Mesendoderm (in vitro differentiated cells): ENCODE measurements at places on chromosomes 13 and 19.

DNA sequence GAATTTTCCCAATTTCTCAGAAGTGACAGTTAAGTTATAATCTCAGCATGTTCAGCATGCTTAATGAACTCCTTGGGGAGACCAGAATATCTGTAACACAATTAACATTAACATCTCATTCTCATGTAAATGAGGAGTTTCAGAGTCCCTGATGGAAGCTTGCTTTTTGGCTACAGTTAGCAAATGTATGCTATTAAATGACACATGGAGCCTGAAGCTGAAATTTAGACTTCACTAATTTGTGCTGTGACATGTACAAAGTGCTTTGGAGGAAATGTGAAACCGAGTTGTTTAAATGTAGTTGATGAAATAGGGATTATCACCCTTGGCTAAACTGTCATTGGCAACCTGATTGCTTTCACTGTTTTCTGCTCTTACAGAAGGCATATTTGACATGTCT lies 2265.1 kb upstream of the PCDH20 start:
- DNase-seq = peak; percentile 39

GRCh38 chr13:109867766-109868165 lies 81.4 kb upstream of the IRS2 start:
- DNase-seq = no peak

GRCh38 chr19:49861107-49861506 lies 6.3 kb downstream of the PNKP start:
- DNase-seq = no peak

- no peak for DNase-seq
These were observed 9.5 kb downstream of the ZNF30 start for GRCh38 chr19:34936184-34936583.

DNA sequence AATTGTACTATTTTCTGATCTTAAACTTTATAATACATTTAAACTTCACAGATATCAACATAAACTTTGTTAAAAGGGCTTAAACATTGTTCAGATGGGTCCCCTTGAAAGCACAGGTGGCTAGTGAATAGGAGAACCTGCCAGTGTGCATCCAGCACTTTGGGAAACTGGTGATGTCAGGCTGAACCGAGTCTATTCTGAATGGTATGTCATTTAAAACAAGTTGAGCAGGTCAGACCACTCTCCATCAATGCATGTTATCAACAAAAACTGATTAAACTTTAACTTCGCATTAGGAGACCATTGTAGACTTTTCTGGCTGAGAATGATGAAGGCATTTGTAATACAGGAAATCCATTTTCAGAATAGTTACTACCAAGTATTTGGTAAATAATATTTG lies 50.1 kb upstream of the FREM2 start:
- DNase-seq = peak; percentile 27

- no peak for DNase-seq
These were observed 8.2 kb downstream of the SMIM24 start for GRCh38 chr19:3471954-3472655.

- DNase-seq = no peak
These were observed 3.8 kb upstream of the UQCR11 start for GRCh38 chr19:1609103-1609396.

GRCh38 chr13:31433207-31433606 lies 233.4 kb downstream of the B3GLCT start:
- no peak for DNase-seq
